ENCODE measurements at places on chromosomes 2 and 18.

DNA sequence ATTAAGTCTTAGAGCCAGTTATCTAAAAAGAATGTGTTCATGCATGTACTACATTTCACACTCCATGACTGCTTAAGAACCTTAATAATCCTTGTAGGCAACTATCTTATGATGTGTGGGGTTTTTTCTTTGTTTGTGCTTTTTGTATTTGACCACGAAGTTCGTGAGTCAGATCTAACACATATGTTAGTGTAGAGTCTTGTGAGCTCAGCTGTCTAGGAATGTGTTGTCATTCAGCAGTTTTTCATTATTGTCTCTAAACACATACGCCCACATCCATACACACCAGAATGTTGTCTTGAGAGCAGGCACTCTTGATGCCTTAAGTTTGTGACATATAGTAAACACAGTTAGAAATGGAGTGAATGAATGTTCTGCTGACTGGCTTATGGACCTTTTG is 38.4 kb downstream of the CAB39 start:
- DNase-seq: peak; percentile 61

DNA sequence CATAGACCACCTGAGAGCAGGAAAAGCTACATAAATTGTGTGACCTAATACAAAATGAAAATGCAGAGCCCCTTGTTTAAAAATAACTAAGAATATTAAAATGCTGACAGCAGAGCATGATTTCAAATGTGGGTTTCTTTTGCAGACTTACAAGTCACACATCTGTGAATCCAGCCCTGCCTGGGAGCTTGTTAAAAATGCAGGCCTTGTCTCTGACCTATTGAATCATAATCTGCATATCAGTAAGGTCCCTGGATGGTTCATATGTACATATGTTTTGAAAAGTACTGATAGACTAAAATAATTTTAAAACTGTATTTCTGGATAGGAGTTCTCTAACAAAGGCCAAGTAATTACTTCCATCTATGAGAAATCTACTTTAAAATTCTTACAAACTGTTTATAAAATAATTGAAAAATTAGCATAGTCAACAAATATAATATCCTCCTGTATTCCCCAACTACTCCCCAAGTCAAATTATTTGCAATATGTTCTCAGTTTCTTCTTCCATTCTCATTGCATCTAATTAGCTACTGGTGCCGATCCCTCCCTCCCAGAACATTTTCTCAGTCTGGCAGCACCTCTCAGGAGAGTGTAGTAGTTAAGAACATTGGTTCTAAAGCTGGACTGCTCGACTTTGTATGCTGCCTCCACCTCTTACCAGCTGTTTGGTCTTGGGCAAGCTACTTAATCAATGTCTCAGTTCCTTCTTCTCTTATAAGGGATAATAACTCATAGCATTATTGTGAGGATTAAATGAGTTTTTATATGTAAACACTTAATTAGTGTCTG is 1040.4 kb upstream of the CDH2 start:
- DNase-seq: no peak

GRCh38 chr2:39732482-39732881 is 46.6 kb downstream of the THUMPD2 start:
- DNase-seq: no peak

- DNase-seq: no peak
These were observed 79.2 kb downstream of the SETBP1 start for GRCh38 chr18:44759925-44760342.

DNA sequence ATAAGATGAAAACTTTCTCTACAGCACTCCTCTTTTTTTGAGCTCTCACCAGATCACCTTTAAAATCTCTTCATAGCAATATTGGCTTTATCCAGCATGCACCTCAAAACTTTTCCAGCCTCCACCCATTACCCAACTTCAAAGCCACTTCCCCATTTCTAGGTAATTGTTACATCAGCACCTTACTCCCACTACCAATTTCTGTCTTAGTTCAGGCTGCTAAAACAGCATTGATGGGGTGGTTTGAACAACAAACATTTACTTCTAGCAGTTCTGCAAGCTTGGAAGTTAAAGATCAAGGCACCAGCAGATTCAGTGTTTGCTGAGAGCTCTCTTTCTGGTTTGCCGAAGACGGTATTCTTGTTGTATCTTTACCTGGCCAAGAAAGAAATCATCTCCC is 114.0 kb upstream of the SLC39A10 start:
- DNase-seq: no peak

- DNase-seq: peak; percentile 59
These were observed 11.6 kb upstream of the EIF2AK2 start for GRCh38 chr2:37168217-37168981.

GRCh38 chr2:59622599-59623308 is 930.7 kb downstream of the BCL11A start:
- DNase-seq: no peak

DNA sequence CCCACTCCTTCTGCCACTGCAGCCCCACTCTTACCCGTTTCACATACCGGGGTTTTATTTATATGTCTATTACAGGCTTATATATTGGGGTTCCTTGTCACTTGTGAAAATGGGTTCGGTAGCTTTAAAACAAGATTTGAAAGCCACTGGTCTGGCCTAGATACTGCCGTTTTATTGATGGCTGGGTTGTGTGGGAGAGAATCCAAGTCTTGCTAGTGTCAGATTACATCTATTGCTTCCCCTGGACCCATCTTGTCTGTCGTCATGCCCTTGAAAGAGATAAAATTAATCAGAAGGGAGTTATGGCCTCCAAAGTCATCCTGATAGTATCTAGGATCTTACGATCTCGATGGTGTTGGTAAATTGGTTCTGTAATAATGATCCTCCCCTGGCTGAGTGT is 79.4 kb downstream of the EIPR1 start:
- no peak for DNase-seq

DNA sequence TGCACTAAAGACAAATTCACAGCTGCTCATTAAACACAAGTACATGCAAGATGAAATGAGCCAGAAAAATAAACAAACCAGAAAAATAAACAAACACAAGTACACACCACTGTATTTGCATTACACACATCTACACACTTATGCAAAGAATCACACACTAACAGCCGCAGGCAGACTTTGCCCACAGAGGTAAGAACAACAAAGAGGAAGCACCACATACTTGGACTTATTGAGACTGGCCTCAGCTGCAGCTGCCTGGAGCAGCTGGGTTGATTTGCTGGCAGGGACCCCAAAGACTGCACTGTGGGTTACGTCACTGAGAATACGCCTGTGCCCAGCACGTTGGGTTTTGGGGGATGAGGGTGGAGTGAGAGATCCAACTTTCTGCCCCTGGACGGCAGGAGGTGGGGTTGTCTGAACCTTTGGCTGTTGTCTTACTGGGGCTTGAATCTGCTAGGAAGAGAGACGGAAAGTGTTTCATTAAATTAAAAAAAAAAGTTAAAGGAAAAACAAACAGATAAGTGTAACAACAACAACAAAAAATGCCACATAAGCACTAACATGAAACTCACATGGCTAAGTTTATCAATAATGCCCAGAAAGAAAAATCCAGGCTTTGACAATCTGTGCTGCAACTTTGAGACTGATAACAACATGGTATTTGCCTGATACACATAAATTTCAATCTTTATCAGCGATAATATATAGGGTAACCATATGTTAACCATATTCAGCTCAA is 71.9 kb upstream of the NFU1 start:
- DNase-seq: no peak

DNA sequence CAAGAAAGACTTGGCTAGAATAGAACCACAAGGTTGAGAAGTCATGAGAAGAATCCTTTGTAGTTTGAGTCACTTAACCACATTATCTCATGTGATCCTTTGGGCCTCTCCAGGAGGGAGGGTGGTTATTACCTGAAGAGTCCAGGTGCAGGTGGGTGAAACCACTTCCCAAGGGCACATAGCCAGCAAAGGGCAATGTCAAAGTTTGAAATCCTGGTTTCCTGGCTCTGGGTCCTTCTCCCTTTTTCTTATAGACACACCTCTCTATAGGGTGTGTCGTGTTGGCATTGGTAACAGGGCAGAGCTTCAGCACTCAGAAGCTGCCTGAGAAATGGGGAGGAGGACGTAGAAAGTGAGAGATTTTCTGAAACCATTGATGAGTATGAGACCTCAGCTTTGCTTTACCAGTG is 137.9 kb downstream of the MGAT5 start:
- no peak for DNase-seq

GRCh38 chr2:105873721-105874120 is 129.0 kb downstream of the NCK2 start:
- peak; percentile 77 for DNase-seq

GRCh38 chr2:128535953-128536352 is 217.3 kb upstream of the HS6ST1 start:
- DNase-seq: peak; percentile 88

- DNase-seq: no peak
These were observed 53.1 kb downstream of the SLC4A5 start for GRCh38 chr2:74290066-74290465.

DNA sequence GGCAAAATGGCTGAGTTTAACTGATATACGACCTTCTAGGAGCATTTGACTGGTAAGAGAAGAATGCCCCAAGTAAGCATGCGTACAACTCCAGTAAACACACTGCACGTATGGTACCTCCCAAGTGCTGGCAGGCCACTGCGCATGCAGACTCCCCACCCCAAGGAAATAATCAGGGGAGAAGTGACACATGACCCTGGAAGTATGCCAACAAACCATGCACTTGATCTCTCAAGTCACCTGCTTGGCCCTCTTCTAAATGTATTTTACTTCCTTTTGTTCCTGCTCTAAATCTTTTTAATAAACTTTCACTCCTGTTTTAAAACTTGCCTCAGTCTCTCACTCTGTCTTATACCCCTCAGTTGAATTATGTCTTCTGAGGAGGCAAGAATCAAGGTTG is 129.8 kb upstream of the COL5A2 start:
- DNase-seq: no peak

GRCh38 chr2:65417509-65418085 is 14.8 kb downstream of the SPRED2 start:
- no peak for DNase-seq

DNA sequence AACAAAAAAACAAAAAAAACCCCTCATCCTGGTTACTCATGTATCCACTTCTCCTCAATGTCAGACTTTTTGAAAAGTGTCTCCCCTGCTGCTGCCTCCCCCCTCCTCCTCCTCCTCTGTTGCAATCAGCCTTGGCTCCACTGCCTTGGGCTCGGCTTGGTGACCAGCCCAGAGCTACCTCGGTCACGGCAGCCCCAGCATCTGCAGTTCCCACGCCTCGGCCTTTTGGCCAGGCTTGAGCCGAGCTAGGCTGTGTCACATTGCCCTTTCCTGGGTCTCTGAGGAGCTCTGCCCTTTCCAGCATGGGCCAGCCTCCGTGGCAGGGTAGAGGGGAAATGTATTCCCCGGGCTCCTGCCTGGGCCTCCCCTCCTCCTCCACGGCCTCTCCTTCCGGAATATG is 22.7 kb upstream of the INHBB start:
- DNase-seq: no peak

DNA sequence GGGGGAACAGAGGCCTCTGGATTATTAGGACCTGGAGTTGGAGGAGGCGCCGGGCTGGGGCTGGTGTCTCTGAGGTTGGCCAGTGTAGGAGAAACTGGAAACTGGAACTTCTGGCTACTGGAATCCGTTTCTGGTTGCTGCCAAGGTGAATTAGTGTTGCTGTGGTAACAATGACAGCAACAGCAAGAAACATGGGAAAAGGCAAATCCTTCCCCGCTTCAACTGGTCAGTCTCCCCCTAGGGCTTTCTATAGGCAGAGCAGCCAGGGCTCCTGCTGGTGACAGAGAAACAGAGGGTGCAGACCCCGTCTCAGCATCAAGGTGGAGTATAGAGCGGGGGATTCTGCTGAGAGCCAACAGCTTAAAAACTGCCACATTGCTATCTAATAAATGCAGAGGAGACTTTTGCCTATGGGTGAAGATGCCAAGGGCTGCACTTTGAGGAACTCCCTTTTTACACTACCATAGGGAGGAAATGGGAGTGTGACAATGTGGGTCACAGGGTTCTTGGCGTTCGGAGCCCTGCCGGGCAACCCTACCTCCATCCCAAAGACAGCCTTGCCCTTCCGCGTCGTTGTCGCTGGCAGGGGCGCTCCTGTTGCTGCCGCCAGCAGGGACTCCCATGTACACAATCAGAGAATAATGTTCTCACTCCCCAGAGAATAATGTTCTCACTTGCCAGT is 81.4 kb upstream of the CABLES1 start:
- peak; percentile 73 for DNase-seq

DNA sequence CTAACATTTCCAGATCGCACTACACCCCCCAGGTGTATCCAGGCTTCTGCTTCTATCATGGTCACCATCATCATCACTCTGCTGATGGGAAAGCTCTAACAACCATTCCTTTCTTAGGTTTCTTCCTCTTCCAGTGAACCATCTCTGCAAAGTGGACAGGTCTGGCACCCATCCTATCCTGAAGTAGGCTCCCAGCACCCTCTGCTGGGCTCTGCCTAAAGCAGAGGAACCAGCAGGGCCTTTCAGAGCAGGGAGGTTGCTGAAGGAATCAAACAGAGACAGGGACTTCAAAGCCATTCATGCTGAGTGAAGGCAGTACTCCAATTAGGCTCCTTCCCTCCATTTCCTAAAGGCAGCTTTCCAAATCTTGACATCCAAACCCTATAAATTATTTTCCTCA is 27.2 kb upstream of the SATB2 start:
- no peak for DNase-seq

DNA sequence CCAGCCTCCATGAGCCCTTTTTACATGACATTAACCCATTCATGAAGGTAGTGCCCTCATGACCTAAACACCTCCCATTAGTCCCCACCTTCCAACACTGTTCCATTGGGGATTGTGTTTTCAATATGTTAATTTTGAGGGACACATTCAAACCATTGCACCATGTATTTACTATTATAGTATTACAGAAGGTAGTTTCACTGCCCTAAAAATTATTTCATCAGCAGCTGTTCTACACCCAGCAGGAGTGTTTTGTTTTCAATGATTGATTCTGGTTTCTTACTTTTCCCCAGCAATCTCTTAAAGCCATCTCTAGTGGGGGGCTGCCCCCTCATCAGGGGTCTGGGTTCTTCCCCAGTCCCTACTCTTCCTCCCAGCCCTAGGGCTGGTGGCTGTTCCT is 71.9 kb downstream of the CERS6 start:
- no peak for DNase-seq

DNA sequence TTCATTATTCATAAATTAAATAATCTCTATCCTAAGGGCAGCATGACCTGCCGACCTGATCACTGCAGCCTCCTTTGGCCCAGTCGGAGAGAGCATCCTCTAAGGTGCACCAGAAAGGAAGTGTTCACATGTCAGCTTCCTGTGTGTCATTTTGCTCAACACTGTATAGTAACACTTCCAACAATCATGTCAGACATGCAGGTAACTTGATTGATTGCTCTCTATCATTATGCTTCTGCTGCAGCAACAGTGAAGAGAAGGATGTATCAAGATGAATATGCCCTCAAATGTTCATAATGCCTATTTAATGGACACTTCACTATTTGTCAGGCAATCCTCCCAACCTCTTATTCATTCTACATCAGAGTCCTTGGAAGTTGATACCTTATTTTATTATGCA is 332.3 kb downstream of the CDH7 start:
- no peak for DNase-seq

DNA sequence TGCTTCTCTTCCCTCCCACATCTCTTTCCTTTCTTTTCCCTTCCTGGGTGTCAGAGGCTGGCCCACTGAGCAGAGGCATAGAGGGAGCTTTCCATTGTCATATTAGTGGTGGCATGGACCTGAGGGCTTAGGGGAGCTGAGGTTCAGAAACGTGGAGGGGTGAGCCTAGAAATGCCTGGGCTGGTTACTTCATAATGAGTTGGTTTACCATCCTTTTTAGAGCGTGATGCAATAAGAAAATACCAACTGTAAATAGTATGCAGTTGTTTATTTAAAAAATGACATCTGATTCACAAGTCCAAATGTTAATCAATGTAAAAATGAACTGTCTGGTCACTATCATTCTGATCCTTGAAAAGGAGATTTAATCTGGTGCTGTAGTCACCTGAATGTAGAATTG is 46.3 kb downstream of the MYO1B start:
- no peak for DNase-seq

Measured in astrocyte of the spinal cord (primary cell).